ENCODE measurements at places on chromosomes 12 and 14.

DNA sequence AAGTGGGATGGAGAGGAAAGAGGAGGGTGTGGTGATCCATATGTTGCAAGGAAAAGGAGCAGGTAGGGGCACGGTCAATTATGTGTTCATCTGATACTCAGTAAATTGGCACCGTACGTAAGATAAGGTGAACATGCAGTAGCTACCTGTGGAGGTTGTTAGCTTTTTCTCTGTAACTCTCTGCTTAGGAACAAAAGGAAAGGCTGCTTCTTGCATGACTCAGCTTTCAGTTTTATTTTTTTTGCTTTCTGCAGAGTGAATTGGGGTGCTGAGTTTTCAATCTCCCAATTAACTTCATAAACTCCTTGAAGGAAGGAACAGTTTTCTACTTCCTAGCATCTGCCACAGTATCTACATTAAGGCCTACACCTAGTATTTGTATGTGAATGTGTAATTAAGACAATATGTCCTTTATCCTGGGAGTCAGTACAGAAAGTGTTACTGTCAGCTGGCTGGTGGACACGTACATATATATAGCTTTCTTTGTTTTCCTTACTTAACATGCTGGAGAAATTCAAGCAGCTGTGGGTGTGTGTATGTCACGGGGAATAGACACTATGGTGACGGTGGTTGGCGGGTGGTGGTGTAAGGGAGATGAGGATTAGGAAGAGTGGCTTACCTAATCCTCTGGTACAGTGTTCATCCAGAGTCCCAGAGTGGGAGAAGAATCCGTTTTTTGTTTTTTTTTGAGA lies 40.1 kb upstream of the WNK1 start:
- DNase-seq = no peak

GRCh38 chr12:124125203-124125871 lies 152.3 kb downstream of the ZNF664 start:
- DNase-seq = peak; percentile 31

DNA sequence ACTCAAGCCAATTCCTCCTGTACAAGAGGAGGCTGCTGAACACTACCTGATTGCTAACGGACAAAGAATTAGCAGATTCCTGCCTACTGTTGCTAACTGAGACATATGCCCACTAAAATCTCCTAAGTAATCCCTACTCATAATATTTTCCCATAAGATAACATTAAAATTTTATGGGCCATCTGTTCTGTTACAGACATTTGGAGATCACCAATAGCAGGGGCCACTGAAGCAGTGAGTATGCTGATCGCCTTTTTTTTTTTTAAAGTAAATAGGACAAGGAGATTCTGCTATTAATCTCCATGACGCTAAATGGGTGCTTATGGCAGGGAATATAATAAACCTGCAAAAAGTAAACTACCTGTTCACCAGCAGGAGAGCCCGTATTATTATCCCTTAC lies 292.9 kb downstream of the MED13L start:
- DNase-seq = no peak

GRCh38 chr12:51850081-51850964 lies 1.8 kb upstream of the FIGNL2 start:
- DNase-seq = no peak

- DNase-seq = no peak
Observed at GRCh38 chr14:26332966-26333365, 264.9 kb downstream of the NOVA1 start.
